ENCODE measurements at places on chromosomes 5 and 9. TPM values are rescaled to one million over a fixed set of nuclear protein-coding genes. Genes with fewer than 3 reads are reported as not detected.

Gene C5
- polyA plus RNA-seq, result 1.7 TPM

Gene FRMD3
- 0.26 TPM for polyA plus RNA-seq

Gene PCDHB13
- 0.29 TPM for polyA plus RNA-seq

Gene BSPRY
- 17.2 TPM for polyA plus RNA-seq

Gene ANKRA2
- 9.8 TPM for polyA plus RNA-seq

Gene PNPLA7
- 3.9 TPM for polyA plus RNA-seq

Gene FAM200C
- polyA plus RNA-seq, result 1.9 TPM

Gene SVEP1
- 0.71 TPM for polyA plus RNA-seq
